CD8-positive, alpha-beta T cell (primary cell): ENCODE measurements at places on chromosomes 6 and 20.

DNA sequence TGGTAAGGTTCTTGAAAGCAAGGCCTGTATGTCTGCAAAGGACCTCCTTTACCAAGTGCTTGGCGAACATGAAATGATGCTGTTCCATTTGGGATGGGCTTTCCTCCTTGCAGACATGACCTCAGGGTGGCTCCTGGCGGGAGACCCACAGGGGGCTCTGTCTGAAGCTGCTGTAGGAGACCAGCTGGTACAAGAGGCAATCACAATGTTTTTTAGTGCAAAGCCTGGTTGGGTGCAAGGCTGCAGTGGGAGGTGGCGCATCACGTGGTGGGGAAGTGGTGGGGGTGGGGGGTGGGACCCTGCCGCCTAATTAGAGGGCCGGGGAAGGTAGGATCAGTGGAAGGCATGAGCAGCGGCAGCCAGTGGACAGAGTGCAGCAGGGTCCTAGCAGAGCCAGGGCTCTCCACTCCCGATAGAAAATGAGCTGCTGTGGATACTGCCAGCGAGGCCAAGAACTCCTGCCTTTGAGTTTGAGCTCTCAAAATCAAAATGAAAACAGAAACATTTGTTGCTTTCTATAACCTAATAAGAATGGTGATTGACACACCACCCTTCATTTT is 9.1 kb upstream of the ARMC2 start:
- DNase-seq: no peak

DNA sequence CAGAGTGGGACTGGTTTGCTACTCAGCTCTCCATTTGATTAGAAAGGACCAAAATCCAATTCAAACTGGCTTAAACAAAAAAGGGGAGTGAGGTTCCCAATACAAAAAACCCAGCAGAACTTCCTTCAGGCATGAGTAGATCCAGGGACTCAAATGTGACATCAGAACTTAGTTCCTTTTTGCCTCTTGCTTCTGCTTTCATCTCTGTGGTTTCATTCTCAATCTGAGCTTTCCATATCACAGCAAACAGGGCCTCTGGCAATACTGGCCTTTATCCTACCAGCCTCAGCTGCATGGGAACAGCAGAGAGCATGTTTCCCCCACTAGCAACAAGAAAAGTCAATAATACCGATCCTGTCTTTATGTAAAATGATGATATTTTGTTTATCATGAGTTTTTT is 28.6 kb upstream of the PRELID3B start:
- DNase-seq: no peak

GRCh38 chr6:21612067-21612745 is 18.7 kb downstream of the SOX4 start:
- no peak for DNase-seq

- no peak for DNase-seq
Observed at GRCh38 chr20:4781211-4781610, 59.5 kb downstream of the PRND start.

DNA sequence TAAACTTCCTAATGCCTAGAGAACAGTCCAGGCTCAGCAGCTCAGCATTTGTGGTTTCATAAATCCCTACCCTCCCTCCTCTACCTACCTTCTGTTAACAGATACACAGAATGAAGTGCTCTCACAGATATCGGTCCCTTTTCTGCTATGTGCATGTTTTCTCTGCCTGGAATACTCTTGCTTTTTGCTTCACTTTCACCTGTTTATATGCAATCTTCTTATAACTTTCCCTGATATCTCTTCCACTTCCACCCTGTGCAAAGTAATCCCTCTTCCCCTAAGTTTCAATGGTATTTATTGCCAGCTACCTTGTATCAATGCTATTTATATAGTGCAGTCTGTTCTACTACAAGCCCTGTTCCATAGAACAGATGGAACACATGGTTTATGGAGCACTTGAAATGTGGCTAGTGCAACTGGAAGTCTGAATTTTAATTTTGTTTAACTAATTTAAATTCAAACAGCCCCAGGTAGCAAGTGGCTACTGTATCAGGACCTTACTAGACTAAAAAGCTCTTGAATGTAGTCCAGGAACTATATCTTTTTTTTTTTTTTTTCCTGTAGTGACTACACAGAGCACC is 3.1 kb upstream of the TAB2 start:
- no peak for DNase-seq

DNA sequence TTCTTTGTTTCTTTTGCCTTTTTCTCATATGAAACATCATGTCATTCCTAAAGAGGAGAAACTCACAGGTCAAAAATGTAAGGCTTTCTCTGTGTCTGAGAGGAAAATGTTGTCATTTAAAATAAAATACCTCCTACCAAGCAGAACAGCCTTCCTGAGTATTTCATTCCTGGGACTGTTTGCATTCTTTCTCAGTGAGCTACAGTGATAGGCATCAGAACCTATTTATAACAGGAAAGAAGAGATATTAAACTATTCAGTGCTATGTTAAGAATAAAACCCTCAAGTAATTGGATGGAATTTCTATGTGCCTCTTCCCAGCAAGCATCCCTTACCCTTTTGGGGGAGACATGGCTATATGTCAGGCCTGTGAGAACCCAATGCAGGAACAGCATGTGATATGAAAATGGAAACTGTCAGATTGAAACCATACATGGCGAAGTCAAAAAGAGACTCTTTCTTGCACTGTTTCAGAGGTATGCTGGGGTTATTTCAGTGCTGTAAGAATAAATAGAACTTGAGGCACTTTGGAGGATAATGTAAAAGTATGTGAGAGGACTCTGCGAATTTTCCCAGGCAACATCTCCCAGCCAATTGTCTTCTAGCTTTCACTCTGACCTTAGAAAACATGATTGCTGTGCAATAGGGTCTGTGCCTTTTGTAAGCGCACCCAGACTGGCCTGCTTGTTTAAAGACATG is 133.8 kb upstream of the CCN2 start:
- DNase-seq: no peak

DNA sequence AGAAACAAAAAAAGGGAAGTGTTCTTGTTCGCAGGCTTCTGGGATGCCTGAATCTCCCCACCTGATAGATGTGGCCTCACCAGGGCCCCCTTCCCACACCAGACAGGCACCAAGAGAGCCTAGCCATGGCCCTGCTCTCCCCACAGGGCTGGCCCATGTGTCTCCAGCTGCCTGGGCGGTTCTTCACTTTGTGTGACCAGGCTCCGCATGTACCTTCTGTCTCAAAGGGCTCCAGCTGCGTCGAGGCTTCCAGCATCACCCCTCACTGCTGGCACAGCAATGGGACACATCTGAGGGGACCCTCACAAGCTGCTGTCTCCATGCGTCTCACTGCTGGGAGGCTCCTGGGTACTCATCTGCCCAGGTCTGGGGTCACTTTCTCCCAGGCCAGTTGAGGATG is 362.9 kb downstream of the ZFAND3 start:
- no peak for DNase-seq

DNA sequence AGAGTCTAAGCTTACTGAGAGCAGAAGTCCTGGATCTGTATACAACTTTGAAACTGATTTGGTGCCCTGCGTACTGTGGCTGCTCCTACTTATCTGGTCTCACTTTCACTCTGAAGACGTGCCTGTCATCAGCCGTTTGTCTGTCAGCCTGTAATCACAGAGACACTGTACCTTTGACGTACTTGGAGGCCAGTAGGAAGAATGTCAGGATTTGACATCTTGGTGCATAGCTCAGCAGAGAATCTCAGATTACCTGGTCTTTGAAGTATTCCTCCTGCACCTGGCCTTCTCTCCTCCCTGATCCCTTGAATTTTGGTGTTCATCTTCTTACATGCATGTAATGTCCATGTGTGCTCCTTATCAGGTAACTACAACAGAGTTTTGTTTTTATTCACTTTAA is 37.7 kb downstream of the DSE start:
- DNase-seq: no peak

GRCh38 chr20:60313614-60314013 is 355.4 kb downstream of the CDH26 start:
- no peak for DNase-seq

DNA sequence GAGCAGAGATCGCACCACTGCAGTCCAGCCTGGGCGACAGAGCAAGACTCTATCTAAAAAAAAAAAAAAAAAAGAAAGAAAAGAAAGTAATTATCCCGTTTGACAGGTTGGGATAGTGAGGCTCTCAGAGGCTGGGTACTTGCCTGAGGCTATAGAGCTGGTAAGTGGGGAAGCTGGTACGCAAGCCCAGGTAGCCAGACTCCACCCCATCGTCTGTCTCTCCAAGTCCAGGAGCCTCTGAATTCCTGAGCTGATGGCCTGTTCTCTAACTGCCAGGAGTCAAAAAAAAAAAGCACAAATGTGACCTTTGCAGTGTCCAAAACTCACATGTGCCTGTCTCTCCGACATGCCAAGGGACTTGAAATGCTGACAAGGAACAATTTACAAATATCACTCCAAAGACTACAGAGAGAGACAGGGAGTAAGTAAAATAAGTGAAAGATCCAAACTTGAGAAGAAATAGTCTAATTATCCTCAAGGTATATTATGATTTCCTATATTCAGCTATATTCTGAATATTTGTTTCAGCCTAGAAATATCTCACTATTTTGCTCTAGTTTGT is 109.1 kb upstream of the SCAF8 start:
- DNase-seq: no peak

- no peak for DNase-seq
Observed at GRCh38 chr6:1389369-1390132, at the start of gene FOXF2. FOXF2 (plus strand) TSS chr6:1389576; CDS start chr6:1389948, 372 bp downstream.

DNA sequence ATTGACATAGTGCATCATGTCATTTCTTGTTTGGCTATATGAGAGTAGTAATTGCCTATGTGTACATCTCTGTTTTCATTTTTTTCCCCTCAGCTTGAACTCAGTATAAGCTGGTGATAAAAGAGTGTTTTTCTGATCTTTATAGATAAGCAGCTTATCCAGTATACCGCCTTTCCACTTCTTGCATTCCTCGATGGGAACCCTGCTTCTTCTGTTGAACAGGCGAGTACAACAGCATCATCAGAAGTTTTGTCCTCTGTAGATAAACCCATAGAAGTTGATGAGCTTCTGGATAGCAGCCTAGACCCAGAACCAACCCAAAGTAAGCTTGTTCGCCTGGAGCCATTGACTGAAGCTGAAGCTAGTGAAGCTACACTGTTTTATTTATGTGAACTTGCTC is 32.3 kb downstream of the HSF2 start:
- no peak for DNase-seq

GRCh38 chr6:15562977-15563376 is 99.9 kb downstream of the DTNBP1 start:
- no peak for DNase-seq

GRCh38 chr6:135813401-135813800 is 38.1 kb upstream of the PDE7B start:
- DNase-seq: no peak
